Astrocyte of the hippocampus (primary cell): ENCODE measurements at places on chromosomes 1 and 21.
A peak's percentile ranks its signal among the peaks of the same experiment; 100 is the strongest.

DNA sequence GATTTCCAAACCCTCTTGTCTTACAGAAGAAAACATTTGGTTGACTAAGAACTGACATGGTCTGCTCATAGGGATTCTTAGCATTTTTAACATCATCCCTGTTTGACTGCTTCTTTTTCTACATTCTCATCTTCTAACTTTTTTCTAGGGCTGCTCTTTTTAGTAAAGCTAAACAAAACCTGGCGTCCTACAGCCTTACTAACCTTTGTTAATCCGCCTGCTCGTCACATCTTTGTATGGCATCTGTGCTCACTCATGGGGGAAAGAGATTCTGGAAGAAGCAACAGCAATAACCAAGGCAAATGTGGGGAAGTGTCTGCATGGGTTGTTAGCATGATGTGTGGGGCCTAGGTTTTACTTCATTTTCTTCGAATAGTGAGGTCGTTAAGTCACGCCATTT is 92.0 kb downstream of the KIF1B start:
- DNase-seq = no peak

DNA sequence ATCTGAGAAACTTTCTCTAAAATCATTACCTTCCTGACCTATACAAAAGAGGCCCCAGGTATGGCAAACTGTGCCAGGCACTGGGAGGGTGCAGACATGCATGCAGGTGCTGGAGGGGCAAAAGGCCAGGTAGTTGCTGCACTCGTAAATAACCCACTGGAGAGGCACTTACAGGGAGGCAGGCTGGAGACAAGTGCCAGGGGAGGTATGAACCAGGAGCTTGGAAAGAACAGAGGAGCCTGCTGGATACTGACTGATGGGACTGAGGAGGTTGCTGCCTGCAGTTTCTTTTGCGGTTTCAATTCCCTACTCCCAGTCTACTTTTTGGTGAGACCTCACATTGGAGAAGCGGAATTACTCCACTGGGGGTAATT is 113.9 kb downstream of the DSCAM start:
- DNase-seq = no peak

DNA sequence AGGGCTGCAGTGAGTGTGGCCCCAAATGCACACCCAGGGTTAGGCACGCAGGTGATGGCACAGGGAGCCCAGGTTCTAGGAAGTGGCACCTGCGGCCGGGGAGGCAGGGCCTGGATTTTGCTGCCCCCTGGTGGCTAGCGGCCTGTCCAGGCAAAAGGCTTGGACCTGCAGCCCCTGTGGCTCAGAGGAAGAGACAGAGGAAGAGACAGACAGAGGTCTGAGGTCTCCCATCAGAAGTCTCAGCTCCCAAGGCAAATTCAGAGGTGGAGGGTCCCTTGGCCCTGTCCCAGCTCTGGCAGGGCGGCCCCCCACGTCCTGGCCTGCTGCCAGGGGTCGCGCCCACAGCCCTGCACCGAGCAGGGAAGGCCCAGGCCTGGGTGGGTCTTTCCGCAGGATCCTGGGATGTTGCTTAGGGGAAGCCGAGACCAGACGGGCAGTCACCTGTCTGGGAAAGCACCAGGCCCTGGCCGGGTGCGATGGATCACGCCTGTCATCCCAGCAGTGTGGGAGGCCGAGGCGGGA is 8.0 kb upstream of the TNFRSF14 start:
- peak; percentile 86 for DNase-seq

- no peak for DNase-seq
Observed at GRCh38 chr1:227869851-227870305, 54.4 kb downstream of the PRSS38 start.

DNA sequence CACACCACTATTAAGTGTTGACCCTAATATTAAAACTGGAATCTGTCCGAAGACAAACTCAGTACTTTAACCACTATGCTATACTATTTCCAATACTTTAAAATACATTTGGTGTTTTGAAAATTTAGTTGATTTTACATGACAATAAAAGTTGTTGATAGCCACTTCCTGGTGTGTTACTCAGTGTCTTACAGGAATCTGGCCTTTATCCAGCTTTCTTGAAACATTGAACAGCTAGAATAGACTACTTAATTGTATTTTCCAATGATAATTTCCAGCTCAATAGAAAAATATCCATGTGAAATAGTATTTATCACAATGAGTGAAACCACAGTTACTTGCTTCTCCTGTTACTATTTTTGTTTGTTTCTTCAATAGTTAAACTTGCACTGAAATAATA is 369.6 kb upstream of the ADGRL4 start:
- DNase-seq = no peak

- DNase-seq = no peak
Observed at GRCh38 chr1:56278061-56278460, 301.3 kb downstream of the PLPP3 start.

GRCh38 chr1:32861904-32862695 is 8.6 kb downstream of the FNDC5 start:
- no peak for DNase-seq

- DNase-seq = peak; percentile 80
Observed at GRCh38 chr1:46301808-46302640, 1.4 kb downstream of the LRRC41 start.

DNA sequence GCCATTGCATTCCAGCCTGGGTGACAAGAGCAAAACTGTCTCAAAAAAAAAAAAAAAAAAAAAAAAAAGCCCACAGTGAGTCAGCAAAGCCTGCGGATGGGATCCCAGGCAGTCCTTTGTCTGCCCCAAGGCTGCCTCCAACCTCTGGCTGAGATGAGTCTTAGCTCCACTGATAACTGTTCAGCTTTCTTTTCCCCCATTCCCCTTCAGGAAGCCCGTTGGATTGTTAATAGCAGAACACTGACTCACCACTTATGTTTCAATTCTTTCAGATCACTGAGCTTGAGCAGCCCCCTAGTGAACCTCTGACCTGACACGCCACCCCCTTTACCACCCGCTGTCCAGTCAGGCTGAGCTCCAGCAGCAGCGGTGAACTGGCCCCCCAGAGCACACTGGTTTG is 57.5 kb downstream of the ERG start:
- DNase-seq = peak; percentile 79

DNA sequence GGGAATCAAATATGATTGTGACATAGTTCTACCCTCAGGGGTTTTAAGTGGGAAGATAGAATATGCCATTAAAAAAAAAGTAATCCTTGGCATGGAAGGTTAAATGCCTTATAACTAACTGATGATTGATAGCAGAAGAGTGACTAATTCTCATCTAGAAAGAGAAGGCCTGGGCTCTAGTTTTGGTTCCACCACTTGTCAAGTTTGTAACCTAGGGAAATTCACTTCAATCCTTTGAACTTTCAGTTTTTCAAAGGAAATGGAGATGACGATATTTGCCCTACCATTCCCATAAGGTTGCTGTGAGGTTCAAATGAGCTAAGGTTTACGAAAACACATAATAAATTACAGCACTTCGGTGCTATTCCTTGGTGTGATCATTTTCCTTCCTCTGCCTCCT is 88.5 kb downstream of the GPR88 start:
- no peak for DNase-seq

DNA sequence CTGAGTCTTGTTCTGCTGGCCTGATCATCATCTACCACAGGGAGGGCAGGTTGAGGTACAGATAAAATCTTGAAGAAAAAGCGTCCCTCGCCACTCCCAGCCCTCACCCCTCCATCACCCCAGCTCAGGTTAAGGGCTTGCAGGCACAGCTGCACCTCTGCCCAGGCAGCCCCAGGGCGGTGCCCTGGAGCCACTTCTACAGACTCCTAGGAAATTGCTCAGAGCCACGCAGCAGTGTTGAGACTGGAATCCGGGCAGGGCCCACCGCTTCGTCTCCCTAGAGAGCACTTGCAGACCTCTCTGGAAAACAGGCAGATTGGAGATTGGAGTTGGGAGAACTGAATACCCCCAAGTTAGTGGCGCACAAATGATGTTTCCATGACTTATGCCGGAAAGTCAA is 35.3 kb downstream of the VN1R5 start:
- no peak for DNase-seq

GRCh38 chr1:178294654-178295053 is 200.8 kb downstream of the RASAL2 start:
- DNase-seq = peak; percentile 14

DNA sequence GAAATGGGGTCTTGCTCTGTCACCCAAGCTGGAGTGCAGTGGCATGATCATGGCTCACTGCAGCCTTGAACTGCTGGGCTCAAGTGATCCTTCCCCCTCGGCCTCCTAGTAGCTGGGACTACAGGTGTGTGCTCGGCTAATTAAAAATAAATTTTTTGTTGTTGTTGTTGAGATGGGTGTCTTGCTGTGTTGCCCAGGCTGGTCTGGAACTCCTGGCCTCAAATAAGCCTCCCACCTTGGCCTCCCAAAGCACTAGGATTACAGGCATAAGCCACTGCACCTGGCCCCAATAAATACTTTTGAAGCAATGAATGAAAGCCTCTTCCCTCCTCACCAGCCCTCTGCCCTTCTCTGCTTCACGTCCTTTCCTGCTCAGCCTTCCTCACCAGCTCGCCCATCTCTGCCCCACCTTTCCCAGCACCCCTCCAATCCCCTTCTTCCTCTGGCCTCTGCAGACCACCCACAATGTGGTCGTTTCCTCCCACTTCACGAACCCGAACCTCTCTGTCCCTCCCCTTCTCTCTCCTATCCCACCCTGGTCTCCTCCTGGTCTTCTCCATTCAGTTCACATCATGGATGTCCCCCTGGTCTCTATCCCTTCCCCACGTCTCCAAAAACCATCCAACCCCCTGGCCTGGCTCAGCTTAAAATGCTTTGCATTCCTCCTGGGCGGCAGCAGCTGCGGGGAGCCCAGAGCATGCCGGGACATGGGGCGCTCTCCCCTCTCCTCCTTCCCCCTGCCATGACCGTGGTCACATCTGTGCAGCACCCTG is 38.4 kb downstream of the RAP1GAP start:
- DNase-seq = peak; percentile 15

DNA sequence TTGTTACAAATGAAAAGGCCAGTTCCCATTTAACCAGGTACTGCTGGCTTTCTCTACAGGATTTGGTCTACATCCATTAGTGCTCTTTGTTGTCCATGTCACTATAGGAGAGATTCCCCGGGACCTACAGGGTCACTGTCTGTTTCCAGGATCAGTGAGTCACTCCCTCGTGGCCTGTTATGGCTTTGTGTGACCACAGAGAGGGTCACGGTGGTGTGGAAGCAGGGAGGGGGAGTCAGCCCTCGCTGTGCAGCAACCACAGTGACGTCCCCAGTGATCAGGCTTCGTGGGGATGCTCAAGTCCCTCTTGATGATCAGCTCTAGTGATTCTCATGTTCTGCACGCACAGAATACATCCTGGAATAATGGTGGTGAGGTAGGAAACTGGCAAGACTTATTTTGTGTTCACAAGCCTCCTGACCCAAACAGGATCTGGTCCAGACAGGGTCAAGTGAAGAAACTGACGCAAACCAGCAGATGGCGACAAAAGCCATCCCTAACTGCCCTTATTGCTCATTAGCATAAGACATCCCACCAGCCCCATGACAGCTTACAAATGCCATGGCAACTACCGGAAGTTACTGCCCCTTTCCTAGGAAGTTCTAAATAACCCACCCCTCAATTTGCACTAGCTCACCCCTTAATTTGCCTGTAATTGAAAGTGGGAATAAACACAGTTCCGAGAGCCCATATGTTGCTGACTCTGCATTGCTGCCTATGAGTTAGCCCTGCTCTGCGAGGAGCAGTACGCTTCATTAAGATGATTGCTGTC is 98.5 kb downstream of the DISC1 start:
- DNase-seq = peak; percentile 52

GRCh38 chr1:151984313-151984956 is 9.2 kb downstream of the S100A10 start:
- DNase-seq = peak; percentile 33

DNA sequence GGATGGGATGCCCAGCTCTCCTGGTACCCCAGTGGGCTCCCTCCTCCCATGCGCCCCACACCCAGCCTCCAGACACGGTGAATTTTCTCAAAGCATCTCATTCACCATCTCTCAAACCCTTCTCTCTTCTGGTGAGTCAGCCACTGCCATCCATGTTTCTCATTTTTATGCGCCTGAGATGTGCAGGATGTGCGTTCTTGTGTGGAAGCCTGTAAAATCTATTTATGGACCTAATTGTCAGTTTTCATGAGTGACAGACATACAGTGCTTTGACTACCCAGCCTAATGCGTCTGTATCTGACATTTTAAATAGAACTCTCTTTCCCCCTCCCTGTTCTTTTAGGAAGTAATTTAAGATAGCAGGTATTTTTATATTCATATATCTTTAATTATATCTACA is 158.8 kb downstream of the DAB1 start:
- DNase-seq = no peak

- DNase-seq = no peak
Observed at GRCh38 chr1:174990382-174990999, 9.3 kb upstream of the CACYBP start.

- DNase-seq = no peak
Observed at GRCh38 chr1:99352821-99353220, 88.5 kb downstream of the PLPPR4 start.

DNA sequence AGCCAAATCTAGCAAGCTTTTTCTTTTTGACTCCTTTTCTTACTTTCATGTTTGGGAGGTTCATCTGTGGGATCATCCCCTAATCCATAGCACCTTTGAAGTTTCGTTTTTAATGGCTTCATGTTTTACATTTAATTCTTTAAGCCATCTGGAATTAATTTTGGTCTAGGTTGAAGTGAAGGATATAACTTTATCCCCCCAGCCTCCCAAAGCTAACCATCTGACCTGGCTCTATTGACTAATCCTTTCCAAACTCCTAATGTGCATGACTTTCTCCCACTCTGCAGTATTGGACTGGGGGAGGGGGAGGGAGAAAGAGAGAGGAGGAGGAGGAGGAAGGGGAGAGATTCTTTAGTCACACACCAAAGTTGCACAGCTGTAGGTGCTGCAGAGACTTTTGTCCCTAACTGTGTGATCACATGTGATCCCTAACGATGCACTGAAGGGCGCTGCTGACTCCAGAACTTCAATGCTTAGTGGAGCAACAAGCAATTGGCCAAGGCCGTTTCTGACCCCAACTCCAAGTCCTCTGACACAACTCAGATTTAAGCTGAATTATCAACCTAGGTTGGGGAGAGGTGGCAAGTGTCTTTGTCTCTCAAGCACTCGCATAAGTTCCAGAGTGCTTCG is 191.6 kb downstream of the HUNK start:
- DNase-seq = no peak

GRCh38 chr1:52862666-52863458 is 20.3 kb downstream of the ZYG11A start:
- DNase-seq = no peak

DNA sequence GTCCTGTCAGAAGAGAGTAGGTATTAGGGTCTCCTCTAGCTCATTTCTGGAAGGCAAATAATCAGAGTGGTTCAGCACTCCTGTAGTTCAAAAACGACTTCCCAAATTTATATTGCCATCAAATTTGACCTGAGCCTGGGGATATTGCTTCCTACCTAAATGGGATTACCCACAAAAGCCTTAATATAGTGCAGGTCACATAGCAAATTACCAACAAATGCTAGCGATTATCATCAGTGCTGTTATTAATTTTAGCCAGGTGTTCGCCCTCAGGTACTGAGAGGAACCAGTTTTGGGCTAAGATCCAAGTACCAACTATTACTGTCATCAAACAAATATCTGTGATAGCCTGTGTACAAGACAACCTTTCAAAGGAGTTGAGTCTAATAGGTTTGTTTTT is 661.8 kb upstream of the PTBP2 start:
- no peak for DNase-seq

- DNase-seq = peak; percentile 22
Observed at GRCh38 chr1:219041818-219042217, 131.9 kb upstream of the LYPLAL1 start.

- no peak for DNase-seq
Observed at GRCh38 chr1:217004776-217005436, 281.7 kb upstream of the ESRRG start.

- DNase-seq = peak; percentile 97
Observed at GRCh38 chr1:24705260-24706073, 39.8 kb upstream of the CLIC4 start.
